ENCODE measurements at places on chromosomes 16 and 17. TPM values are rescaled to one million over a fixed set of nuclear protein-coding genes. Genes with fewer than 3 reads are reported as not detected.

Gene KRTAP9-8
- not detected for total RNA-seq

Gene LRRC3C
- not detected for total RNA-seq

Gene BOLA2
- total RNA-seq = 21.2 TPM

Gene SLC16A6
- total RNA-seq = 5.6 TPM

Data from activated CD4-positive, alpha-beta T cell treated with anti-CD3 and anti-CD28 coated beads, Interleukin-2, amount 10 ng/mL, durations not matched to agents 7 days and 5 days (primary cell).